ENCODE measurements at places on chromosomes 3 and 15. TPM values are rescaled to one million over a fixed set of nuclear protein-coding genes. Genes with fewer than 3 reads are reported as not detected.

BNIP2 gene
- 124 TPM for total RNA-seq

FANCD2 gene
- total RNA-seq: 3.4 TPM

NDN gene
- total RNA-seq: 68.5 TPM

KBTBD13 gene
- total RNA-seq: not detected

IQCH gene
- 4.5 TPM for total RNA-seq

PLCL2 gene
- 35.4 TPM for total RNA-seq

PSTPIP1 gene
- not detected for total RNA-seq

WDR93 gene
- total RNA-seq: not detected

EHHADH gene
- total RNA-seq: 6.0 TPM

SPATA16 gene
- not detected for total RNA-seq

GOLGA6A gene
- not detected for total RNA-seq

MBD4 gene
- 38.5 TPM for total RNA-seq

GRK7 gene
- total RNA-seq: 0.12 TPM

SLITRK3 gene
- total RNA-seq: not detected

CCR3 gene
- total RNA-seq: not detected

CD200R1 gene
- 0.16 TPM for total RNA-seq

GABRA5 gene
- total RNA-seq: not detected

MSL2 gene
- 21.7 TPM for total RNA-seq

MNS1 gene
- 0.73 TPM for total RNA-seq

PLIN1 gene
- total RNA-seq: 0.16 TPM

IGSF11 gene
- total RNA-seq: not detected

SLC15A2 gene
- total RNA-seq: 0.32 TPM

RNU5B-1 gene
- not detected for total RNA-seq

CAPN3 gene
- 1.9 TPM for total RNA-seq

ZNF197 gene
- total RNA-seq: 19.9 TPM

GOLGA8S gene
- not detected for total RNA-seq

ATXN7 gene
- 19.8 TPM for total RNA-seq

PRKAR2A gene
- 43.3 TPM for total RNA-seq

KLHL6 gene
- under 0.01 TPM for total RNA-seq

GP5 gene
- total RNA-seq: not detected

CLEC3B gene
- 9.9 TPM for total RNA-seq

SERINC4 gene
- total RNA-seq: 0.12 TPM

GOLIM4 gene
- total RNA-seq: 43.6 TPM

EBLN2 gene
- total RNA-seq: 5.2 TPM

AGBL1 gene
- total RNA-seq: not detected

NCK1 gene
- total RNA-seq: 48.4 TPM

Data from hair follicle dermal papilla cell (primary cell).